NCI-H2081 (cell line): ENCODE measurements at places on chromosomes 11 and 22.
A peak's percentile ranks its signal among the peaks of the same experiment; 100 is the strongest.

GRCh38 chr11:18748766-18749365, 22.9 kb upstream of the IGSF22 start:
- DNase-seq, result no peak

DNA sequence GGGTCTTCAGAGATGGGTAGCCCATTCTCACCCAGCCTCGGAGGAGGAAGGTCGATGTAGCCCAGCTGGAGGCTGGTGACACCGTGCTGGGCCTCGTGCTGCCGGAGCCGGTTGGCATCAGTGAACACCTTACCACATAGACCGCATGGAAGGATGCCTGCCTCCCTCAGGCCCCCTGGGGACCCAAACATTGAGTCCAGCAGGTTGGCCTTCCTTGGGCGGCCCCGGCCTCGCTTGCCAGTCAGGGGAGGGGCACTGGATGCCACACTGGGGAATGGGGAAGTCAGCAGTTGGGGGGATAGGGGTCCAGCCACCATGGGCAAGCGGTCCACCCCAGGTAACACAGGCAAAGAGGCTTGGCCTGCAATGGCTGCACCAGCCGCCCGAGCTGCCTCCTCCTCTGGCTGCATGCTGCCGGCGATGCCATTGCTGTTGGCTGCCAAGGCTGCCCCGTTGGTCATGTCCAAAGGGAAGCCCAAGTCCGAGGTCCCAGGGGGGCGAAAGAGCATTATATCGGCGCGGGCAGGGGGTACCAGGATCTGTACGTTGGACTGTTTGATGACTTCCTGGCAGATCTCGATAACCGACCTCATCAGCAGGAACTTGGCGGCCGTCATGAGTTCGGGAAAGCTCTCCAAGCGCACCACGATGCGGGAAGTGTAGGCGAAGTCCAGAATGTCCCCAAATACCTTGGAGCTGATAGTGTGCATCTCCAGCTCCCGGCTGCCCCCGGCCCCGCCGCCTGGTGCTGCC, 1.4 kb downstream of the PATZ1 start:
- no peak for DNase-seq

GRCh38 chr11:106077609-106078455, at the start of gene AASDHPPT:
TSS of gene AASDHPPT (plus strand) at chr11:106077662. CDS start at chr11:106077711, 49 bp downstream.
- DNase-seq, result peak; percentile 15

GRCh38 chr11:123392431-123392830, 37.6 kb upstream of the GRAMD1B start:
- no peak for DNase-seq

DNA sequence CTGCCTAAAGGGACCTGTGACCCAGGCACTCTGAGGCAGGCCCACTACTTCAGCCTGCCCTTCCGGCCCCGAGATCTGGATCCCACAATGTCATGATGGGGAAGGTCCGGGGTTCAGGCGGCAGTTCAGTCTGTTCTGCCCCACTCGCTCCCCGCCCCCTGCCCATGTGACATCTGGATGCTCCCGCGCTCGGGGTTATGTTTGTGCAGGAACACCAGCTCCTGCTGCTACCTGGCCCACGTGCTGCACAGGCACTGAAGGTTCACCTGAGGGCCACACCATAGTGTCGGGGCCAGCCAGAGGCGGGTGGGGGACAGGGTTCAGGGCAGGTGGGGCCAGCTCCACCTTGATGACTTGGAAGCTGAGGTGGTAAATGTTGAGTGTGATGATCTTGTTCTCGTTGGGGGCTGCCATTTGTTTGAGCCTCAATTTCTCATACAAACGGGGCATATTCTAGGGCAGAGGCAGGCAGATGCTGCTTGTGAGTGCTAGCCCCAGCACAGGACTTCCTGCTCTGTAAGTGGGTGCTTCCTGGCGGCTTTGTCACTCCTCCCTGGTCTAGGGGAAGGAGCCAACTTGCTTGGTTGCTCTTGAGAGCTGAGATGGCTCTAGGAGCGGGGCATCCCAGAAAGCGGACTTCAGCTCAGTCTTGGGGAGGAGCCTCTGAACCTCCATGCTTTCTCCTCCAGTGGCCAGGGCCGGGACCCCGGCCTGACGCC, 4.4 kb upstream of the SIPA1 start:
- no peak for DNase-seq

GRCh38 chr22:39514373-39514973, 5.9 kb upstream of the ATF4 start:
- no peak for DNase-seq

DNA sequence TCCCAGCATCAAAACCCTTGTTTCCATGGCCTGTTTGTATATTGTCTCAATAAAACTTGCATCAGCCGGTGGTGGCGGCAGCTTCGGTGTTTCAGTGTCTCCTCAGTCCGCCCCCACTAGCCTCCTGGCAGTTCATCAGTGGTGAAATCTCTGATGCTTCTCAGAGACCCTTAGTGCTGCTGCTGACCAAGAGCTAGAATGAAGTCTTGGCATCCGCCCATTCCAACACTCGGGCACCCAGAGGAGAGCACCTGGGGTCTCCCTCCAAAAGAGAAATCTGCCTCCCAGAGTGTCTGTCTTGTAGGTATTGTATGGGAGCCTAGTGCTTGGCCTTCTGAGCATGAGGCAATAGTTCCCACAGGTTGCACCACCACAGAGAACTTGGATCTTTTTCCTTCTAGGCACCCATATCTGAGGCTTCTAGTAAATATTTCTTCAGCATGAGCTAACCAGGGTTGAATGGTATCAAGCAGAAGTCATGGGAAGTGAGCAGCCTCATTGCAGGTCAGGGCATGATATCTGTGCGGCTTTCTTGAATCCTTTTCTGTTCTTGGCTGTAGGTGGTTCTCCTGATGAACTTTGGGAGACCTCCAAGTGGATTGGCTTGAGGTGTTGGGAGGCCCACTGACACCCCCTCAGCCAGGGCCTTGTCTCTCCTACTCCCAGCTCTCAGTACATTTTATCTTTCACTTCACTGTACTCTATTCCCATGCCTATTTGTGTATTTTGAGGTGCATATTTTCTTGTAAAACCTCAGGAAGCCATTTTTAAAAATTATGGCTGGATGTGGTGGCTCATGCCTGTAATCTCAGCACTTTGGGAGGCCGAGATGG, 13.2 kb upstream of the AIFM3 start:
- no peak for DNase-seq

DNA sequence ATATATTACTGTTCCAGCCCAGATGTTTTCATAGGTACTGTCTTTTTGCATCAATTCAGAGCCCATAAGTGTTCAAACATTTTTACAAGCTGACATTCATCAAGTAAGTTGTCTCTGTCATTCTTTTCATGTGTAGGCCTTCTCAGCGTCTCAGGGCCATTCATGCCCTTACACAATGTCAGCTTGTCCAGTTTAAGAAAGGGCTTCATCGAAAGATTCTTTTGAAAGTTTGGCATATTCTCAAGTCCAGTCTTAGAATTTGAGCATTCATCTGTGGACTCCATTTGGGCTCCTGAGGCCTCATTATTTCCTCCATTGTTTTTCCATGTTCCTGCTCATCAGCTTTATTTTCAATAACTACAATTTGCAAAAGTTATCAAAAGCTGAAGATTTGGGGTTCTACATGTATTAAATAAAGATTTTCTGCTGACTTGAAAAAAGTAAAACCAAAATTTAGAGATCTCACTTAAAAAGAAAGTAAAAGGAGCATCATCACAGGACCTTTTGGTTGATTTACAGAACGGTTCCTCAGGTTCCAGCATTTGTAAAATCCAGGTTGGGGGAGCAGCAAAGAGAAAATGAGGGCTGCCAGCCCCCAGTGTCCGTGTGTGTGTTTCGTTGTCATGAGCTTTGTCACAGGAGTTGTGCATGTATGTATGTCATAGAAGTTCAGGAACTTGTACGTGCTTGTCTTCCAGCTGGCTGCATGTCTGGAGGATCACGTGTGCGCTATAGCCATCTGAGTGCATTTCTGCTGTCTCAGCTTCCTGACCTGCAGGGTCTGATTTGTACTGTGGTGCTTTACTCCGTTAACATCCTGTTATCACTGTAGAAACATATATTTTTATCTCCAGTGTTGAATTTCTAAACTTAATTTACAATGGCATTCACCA, 15.6 kb downstream of the MOV10L1 start:
- no peak for DNase-seq

DNA sequence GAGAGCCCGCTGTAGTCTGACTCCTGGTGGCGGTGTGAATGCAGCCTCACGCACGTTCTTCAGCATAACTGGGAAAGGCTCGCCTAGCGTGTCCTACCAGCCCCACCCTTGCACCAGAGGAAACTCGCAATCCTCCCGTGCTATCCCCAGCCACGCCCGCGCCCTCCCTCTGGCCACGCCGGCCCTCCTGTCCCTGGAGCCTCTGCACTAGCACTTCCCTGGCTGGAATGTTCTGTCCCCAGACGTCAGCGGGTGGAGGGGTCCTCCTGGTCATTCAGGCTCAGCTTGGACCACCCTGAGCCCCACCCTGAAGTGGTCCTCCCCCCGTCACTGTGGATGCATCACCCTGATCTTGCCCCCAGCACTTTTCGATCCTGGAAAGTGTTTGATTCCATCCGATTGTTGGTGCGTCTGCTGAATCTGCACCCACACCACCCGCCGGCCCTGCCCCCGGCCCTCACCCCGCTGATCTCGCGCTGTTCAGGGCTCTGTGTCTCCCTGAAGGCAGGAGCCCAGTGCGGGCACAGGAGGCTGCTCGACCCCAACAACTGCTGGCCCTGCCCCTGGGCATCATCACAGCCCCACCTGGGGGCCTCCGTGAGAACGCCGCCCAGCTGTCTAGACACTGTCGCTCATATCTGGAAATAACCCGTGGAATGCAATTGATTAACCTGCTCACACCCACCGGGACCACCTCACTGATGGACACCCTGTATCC, 437.0 kb downstream of the TBC1D22A start:
- DNase-seq, result no peak

- DNase-seq, result no peak
Measured at GRCh38 chr11:45546366-45546765, 119.1 kb downstream of the CHST1 start.

DNA sequence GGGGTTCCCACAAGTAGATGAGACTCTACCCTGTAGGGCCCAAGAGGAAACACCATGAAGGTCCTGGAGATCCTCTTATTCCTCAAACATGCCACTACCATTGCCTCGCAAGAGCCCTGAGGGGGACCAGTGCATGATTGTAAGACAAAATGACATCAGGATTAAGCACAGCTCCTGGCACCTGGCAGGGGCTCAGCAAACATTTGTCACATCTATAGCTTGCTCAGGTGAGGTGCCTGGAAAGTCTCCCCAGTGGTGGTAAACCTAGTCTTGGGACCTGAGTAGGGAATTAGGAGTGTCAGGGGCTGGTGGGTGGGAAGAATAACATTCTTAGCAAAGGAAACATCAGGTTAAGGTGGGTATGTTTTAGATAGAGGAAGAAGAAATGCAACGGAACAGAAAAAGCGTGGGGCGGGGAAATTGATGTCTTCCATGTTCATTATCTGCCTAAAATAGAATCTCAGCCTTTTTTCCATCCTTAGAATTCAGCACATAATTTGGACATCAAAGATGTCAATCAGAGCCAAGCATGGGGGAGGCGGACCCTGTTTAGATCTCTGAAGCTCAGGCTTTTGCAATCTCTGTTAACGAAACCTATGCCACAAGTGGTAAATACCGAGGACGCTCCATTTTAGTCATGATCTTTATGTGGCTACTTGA, 924 bp downstream of the YPEL1 start:
- no peak for DNase-seq

DNA sequence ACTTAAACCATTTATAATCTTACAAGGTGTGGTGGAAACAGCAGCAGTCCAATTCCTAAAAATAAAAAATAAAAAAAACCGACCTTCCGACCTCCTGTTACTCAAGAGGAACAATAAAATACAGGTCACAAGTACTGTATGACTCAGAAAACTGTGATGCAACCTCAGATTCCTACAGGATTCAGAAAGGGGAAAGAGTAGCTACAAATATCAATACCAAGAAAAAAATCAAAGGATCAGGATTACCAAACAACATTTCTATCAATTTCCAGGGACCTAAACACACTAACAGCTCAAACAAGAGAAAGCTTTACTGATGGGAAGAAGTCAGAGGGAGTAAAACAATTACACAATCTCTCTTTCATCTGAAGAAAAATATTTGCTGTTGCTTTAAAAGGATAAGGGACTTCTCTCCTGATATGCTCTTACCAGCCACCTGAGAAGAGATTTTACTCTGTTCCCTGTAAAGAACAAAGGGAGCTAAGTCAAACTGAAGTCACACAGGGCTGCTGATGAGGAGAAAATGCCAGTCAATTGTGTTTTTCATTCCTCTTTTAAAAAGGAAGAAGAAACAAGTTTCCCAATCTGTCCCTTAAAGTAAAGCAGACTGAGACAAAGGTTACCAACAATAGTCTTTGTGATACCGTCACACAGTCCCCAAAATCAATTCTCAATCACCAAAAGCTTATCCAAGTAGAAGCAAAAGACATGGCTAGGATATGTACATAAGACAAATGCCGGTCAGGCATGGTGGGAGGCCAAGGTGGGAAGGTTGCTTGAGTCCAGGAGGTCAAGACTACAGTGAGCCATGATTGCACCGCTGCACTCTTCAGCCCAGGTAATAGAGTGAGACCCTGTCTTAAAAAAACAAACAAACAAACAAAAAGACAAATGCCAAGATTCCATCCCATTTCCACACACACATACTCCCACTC, 39.3 kb downstream of the AMBRA1 start:
- no peak for DNase-seq

DNA sequence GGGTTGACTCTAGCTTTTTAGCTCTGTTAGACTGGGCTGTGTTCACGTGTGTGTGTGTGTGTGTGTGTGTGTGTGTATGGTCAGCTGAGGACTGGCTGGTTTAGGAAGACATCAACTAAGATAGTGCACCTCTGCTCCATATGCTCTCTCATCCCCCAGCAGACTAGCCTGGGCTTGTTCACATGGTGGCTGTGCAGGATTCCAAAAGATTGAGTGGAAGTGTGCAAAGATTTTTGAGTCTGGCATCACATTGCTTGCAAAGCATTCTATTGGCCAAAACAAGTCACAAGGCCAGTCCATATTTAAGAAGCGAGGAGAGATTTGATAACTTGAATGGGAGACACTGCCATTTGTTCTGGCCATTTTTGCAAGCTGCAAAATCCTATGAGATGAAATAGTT, 79.7 kb upstream of the C11orf87 start:
- DNase-seq, result no peak

DNA sequence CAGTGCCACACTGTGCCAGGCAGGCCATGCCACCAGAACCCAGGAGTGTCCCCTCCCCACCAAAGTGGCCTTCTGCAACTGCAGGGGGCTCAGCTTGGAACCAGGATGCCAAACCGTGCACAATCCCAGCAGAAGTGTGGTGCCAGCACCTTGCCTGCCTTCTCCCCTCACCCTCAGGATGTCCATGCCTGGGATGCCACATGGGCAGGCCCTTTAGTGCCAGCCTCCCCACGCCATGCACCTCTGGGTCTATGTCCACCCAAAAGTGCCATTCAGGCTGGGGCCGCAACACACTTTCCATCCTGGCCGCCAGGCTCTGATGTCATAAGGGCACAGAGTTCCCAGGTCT, 8.7 kb upstream of the TBC1D22A start:
- no peak for DNase-seq

- no peak for DNase-seq
Measured at GRCh38 chr11:69382131-69383128, 88.5 kb downstream of the MYEOV start.
